ENCODE measurements at places on chromosomes 2 and 18.
A peak's percentile ranks its signal among the peaks of the same experiment; 100 is the strongest.

- DNase-seq = no peak
Measured at GRCh38 chr2:72117718-72118117, 29.9 kb downstream of the CYP26B1 start.

DNA sequence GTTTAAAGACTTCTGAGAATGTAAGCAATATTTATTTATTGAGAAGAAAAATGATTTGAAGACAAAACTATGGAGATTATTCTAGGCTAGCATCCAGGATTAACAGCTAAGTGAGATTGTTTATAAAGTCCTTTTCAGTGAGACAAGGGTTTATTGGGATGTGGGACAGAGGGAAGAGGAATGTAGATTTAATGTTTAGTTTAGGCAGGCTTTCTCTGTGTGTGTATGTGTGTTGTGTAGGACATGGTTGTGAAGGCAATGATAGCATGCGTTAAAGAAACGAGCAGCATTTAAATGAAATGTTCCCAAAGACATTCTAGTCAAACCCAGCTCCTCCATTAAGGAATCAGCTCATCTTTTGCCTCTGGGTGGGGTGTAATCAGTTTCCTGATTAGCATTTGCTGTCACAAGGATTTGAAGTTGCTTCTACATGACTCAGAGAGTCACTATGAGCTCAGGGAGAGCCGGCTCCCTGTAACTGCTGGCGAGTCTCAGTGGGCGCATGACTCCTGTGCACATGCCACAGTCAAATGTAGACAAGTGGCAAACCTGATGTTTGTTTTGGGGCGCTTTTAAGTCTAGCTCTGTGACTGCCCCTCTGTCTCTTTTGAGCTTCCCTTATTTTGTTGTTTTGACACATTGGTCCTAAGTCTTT, 442.2 kb upstream of the CELF4 start:
- no peak for DNase-seq

DNA sequence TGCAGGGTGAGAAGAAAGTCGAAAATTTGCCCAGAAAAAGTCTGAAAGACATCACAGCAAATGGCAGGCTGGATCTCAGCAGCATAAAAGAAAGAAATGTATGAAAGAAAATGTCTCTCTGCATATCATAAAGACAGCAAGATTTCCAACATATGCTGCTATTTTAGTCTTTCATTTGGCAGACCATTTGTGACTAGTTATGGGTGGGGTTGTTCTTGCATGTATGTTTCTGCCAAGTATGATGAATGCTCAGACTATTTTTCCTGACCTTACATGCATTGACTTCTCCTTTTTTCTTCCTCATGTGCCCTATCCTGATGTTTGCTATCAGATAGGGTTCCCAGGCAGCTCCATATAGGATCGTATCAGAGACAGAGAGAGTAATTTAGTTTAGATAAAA, 58.5 kb upstream of the PARD3B start:
- DNase-seq = peak; percentile 20

GRCh38 chr18:59917422-59917821, 17.6 kb downstream of the PMAIP1 start:
- peak; percentile 80 for DNase-seq

GRCh38 chr2:187576906-187577305, 22.7 kb upstream of the TFPI start:
- no peak for DNase-seq

DNA sequence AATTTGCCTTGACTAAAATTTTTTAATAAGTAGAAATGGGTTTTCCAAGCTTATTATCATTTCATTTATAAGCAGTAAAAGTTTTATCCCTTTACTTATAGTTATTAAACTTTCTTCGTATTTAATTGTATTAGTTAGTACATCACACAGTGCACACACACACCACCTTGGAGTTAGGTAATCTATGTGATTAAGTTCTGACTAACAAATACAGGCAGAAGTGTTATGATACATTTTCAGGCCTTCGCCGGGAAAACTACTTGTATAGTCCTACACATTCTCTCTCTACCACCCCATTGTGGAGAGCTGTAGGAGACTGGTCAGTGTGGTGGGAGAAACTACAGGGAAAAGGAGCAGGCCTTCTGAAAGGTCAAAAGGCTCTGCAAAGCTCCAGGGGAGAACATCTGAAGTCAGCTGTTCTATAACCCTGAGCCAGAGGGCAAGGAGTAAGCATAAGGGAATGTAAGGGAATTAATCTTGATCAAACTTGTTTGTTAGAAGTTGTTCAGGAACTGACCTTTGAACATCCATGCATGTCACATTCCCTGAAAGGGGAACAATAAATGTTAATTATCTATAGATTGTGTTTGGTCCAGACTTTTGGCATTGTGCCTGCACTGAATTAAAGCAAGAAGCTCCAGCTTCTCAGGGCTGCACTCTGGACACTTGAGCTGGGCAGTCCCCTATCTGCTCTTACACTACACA, 231.7 kb downstream of the FSIP2 start:
- no peak for DNase-seq

- DNase-seq = no peak
Measured at GRCh38 chr2:65292461-65293011, 64.9 kb downstream of the ACTR2 start.

DNA sequence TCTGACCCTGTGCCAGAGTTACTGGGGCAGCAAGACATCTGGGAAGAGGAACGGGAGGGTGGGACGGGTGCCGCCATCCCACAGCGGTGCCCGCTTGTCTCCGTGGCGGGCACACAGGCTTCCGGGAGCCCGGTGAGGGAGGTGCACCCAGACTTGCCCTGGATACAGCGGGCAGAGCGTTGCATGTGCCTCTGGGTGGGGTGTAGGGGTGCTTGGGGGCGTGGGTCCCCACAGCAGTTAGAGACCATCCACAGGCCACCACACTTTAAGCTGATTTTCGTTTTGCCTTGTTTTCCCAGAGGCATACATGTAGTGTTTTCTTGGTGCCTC, 45.1 kb downstream of the SH3BP4 start:
- no peak for DNase-seq

DNA sequence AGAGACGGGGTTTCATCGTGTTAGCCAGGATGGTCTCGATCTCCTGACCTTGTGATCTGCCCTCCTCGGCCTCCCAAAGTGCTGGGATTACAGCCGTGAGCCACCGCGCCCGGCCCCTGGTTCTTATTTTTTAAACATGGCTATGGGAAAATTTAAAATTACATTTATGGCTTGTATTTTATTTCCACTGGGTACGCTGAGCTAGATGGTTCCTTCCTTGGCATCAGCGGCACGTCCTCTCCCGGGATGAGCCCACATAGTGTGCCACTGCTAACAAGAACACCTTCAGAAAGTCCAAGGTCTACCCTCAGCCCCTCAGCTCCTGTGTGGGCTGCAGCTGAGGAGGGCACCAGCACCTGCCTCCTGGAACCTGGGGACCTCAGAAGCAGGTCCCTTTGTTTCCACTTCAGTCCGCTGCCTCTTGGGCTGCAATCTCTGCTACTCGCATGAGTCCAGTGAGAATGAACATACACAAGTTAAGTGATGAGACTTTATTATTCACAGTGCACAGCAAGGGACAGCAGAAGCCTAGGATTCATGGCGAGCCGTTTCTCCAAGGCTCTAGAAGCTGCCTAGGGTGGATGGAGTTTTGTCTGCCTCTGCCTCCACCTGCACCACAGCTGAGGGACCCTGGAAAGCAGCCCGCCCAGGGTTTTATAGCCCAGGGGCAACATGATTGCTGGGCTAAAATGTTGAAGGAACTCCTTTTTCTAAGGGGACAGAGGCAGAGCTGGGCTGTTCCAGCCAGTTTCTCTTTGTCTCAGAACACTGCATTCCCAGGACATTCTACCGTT, 107.5 kb upstream of the TEX51 start:
- no peak for DNase-seq

DNA sequence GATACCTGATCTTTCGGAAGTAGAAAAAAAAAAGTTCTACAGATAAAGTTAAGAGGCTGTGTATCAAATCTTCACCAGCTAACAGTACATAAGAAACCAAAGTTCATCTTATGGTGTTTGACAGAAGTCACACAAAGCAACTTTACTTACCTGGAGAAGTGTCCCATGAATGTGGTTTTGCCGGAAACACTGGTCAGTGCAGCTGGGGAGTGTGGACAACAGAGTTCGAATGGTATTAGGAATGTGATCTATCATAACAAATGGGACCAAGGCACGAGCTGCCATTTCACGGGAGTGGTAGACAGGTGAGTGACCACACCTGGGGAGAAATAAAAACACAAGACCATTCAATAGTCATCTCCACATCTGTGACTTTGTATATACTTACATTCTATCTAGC, 171.4 kb upstream of the ZFP36L2 start:
- no peak for DNase-seq

DNA sequence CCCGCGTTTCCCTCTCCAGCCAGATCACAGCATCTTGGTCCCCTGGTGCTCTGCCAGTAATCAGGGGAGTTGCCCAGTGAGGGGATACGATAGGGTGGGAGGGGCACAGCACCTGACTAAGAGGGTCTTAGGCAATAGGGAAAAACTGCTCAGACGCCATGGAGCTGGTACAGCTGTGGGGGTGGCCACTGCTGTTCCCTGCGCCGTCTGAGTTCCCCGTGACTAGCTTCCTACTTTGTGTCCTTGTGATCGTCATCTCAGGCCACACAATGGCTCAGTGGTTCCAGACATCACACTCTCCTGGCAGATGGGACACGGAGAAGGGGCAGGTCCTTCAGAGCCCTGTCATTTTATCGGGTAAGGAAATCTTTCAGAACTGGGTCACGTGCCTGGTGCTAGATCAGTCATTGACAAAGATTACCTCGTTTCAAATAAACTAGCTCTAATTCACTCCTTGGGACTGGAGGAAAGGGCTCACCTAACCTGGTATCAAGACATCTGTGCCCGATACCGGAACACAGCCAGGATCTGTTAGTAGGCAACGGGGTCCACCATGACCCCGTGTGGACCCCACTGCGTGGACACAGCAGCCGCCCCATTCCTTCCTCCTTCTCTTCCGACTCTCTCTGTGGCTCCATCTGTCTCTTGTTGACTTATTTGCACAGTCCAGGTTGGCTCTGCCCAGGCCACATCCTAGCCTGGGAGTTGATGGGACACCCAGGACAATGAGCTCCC, 101.6 kb downstream of the PTGR3 start:
- DNase-seq = no peak

- DNase-seq = no peak
Measured at GRCh38 chr2:197324801-197325200, 14.2 kb upstream of the ANKRD44 start.

DNA sequence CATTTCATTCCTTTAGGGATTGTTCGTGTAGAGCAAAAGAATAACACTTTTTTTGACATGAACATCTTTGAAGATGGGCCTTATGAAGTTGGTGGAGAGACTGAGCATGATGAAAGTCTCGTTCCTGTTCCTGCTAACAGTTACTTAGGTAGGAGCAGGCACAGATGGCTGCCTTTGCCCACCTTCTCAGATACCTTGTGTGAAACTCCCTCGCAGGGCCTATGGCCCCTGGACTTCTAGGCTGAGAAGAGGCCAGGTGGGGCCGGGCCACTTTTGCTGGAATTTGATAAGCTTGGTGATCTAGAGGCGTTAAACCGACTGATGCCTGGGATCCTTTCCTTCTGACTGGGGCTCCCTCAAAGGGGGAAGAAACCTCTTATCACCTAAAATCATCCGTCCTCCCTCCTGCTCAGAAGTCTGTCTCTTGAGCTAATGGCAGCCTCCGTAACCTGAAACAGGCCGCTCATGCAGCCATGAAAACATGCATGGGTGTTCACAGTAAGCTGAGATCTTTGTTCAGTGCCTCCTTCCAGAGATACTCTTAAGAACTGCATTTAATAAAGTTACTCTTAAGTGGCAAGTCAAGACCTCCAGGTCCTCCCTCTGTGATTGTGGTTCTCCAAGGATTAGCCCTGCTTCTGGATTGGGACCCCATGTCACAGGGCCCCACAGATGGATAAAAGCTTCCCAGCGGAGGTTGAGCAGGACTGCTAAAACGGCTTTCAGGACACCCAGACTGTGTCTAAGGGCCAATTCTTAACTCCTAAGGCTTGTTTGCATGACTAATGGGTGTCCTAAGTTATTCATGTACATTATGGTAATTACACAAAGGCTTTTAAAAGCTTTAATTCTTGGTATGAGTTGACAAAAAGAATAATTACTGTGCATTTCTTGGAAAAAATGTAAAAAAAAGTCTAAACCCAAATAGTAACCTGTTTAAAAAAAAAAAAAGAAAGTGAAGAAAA, 43.9 kb downstream of the ITGA6 start:
- no peak for DNase-seq

- peak; percentile 40 for DNase-seq
Measured at GRCh38 chr2:46389417-46389916, 89.9 kb upstream of the TMEM247 start.

DNA sequence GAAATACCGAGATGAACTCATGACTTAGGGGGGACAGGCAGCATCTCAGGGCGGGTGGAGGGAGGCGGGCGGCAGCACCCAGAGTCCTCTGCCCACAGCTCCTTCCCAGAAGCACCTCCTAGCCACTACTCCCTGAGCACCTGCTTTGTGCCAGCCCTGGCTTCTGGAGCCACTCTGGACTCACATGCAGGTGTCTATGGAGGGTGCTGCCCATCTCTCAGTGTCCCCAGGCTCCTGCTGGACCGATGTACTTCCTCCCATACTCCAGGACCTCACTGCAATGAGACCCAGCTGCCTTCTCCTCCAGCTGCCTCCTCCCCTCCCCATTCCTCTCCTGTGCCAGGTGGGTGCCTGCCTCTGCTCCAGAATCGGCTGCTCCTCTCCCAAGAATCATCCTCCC, 22.1 kb upstream of the OTOS start:
- no peak for DNase-seq

GRCh38 chr2:164911832-164912231, 43.5 kb downstream of the SLC38A11 start:
- no peak for DNase-seq

- DNase-seq = no peak
Measured at GRCh38 chr2:62919041-62919440, 131.6 kb upstream of the OTX1 start.

GRCh38 chr2:239309398-239310245, 91.2 kb downstream of the HDAC4 start:
- no peak for DNase-seq

DNA sequence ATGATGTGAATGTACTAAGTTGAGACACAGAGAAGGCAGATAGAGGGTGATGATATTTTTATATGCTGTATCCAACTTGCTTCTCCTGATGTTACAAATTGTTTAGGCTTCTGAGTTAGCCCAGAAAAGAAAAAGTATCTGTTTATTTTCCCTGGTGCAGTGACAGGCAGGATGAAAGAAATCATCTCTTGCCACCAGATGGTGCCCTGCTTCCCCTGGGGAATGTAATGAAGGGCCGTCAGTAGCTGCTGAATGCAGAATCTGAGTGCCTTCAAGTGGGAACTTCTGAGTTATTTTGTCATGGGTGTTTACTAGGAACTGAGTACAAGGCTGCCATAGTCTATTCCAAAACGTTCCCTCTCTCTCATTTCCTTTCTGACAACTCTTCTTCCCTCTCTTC, 525.6 kb downstream of the MBD2 start:
- peak; percentile 2 for DNase-seq

- DNase-seq = no peak
Measured at GRCh38 chr2:140747665-140748064, 1383.2 kb downstream of the LRP1B start.

- DNase-seq = no peak
Measured at GRCh38 chr2:199014226-199014625, 443.5 kb downstream of the SATB2 start.

- DNase-seq = no peak
Measured at GRCh38 chr2:33029459-33029858, 82.7 kb downstream of the LTBP1 start.

DNA sequence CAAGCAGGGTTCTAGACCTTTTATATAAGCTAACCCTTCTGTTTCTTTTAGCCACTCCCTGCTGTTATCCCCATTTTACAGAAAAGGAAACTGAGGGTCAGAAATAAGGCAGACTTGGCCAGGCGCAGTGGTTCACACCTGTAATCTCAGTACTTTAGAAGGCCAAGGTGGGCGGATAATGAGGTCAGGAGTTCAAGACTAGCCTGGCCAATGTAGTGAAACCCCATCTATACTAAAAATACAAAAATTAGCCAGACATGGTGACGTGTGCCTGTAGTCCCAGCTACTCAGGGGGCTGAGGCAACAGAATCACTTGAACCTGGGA, 14.3 kb downstream of the RUFY4 start:
- no peak for DNase-seq
